Omental fat pad (tissue), 4 donors: ENCODE measurements at places on chromosomes 2 and 18.

GRCh38 chr2:149100739-149101699, 62.5 kb downstream of the LYPD6B start:
- DNase-seq, result no peak

GRCh38 chr2:150607390-150607811, 119.9 kb upstream of the RND3 start:
- DNase-seq, result no peak

DNA sequence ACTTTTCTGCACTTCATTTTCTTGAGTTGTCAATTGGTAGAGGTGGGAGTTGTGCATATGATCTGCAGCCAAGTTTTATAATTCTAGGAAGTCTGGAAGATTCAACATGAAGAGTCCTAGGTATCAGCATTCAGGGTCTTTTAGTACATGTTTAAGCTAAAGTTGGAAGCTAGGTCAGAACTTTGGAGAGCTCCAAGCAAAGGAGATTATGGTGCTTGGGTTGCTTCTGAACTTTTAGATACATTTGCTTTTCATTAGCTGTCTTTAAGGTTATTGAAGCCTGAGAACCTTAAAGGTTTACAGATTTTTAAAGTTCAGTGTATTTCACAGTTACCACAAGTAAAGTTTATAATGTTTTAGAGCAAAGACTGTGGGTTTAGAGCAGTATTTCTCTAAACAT, 85.5 kb downstream of the EPC2 start:
- DNase-seq, result no peak

GRCh38 chr2:72475246-72475645, 327.6 kb upstream of the CYP26B1 start:
- no peak for DNase-seq

GRCh38 chr2:98637401-98638147, 29.2 kb downstream of the UNC50 start:
- DNase-seq, result no peak

- DNase-seq, result no peak
Measured at GRCh38 chr2:226079671-226080181, 680.2 kb downstream of the NYAP2 start.

GRCh38 chr2:10057231-10058107, 14.1 kb downstream of the KLF11 start:
- no peak for DNase-seq

DNA sequence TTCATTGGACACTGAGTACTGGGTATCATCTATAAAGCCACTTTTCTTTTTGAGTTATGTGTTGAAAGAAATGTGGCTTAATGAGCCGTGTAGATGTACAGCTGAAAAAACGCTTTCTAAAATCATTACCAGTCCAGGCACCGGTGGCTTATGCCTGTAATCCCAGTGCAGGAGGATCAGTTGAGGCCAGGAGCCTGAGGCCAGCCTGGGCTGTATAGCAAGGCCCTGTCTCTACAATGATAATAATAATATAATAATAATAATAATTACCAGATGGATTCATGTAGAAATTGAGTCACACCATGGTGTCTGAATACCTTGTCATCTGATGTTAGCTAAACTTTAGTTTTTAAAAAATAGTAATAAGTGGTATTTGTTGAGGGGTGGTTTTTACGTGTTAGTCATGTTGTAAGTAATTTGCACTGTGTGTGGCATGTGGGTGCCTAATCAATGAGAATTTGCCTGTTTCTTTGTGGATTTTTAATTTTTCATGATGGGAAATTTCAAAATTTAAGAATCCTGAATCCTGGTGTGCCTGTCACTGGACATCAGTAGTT, 30.1 kb downstream of the NCK2 start:
- DNase-seq, result no peak

GRCh38 chr2:147027436-147027835, 817.4 kb upstream of the ACVR2A start:
- DNase-seq, result no peak

GRCh38 chr2:23563673-23564614, 179.0 kb downstream of the KLHL29 start:
- DNase-seq, result no peak

DNA sequence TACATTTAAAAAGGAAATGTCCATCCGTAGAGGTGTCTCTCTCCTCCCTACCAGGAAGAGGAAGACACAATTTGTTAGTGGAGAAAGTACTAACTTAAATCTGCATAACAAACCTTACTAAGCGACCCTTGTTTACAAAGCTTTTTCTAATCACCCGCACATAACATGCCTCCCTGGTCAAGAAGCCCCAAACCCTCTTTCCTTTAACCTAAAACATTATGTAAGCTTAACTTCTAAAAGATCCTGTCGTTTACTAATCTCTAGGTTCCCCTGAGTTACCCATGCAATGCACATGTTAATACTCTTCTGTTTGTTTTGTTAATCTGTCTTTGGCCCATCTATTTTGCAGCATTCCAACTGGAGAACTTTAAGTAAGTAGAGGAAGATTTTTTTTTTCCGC, 630.3 kb upstream of the NRXN1 start:
- no peak for DNase-seq

GRCh38 chr18:77145364-77145901, 12.8 kb upstream of the MBP start:
- DNase-seq, result no peak

- no peak for DNase-seq
Measured at GRCh38 chr2:230908595-230909191, 16.3 kb downstream of the GPR55 start.

DNA sequence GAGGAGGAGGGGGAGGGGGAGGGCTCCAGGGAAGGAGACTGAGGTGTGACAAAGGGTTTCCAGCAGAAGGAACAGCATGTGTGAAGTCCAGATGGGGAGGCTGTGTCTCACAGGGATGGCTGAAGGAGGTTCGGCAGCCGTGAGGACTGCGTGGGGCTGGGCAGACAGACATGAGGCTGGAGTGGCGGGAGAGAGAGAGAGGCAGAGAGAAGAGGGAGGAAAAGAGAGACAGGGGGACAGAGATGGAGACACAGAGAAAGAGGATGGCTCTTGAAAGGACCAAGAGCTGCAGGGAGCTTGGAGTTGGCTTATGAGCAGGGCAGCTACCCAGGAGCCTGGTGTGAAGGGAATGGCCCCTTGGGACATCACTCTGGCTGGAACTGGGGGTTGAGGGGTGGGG, 138.9 kb upstream of the ASB18 start:
- no peak for DNase-seq

- DNase-seq, result no peak
Measured at GRCh38 chr18:42192251-42193248, 237.5 kb downstream of the PIK3C3 start.

GRCh38 chr2:197298609-197299008, 12.0 kb downstream of the ANKRD44 start:
- no peak for DNase-seq

GRCh38 chr2:109208071-109208950, 79.3 kb downstream of the SH3RF3 start:
- DNase-seq, result no peak

- no peak for DNase-seq
Measured at GRCh38 chr2:228590681-228591080, 409.2 kb upstream of the SPHKAP start.

DNA sequence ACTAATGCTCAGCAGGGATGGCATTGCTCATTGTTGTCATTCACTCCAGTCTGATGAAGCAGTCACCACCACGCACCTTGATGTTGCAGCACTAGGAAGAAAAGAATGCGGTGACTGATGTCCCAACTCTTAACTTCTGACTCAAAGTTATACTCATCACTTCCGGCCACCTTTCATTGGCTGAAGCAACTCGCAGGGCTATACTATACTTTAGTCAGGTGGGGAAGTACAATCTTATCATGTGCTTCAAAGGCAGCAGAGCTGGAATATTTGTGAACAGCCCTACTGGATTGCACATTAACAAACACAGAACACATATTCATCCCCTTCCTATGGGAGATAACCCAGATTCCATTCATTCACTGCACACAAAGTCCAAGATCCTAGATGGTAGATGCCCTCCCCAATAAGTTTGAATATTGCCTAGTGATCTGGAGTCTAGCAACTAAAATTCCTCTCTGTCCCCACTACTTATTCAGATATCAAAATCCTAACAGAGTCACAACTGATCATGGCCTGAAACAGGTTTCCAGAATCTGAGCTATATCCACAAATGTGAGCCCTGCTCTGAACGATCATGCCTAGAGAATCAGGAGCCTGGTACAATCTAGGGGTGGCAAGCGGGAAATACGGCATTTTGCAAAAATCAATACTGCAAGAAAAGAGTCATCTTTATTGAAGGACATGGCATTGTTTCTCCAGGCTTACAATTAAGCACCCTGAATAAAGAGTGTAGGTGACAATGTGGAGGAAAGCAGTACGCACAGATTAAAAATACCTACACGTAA, 3.4 kb upstream of the SPATS2L start:
- no peak for DNase-seq

DNA sequence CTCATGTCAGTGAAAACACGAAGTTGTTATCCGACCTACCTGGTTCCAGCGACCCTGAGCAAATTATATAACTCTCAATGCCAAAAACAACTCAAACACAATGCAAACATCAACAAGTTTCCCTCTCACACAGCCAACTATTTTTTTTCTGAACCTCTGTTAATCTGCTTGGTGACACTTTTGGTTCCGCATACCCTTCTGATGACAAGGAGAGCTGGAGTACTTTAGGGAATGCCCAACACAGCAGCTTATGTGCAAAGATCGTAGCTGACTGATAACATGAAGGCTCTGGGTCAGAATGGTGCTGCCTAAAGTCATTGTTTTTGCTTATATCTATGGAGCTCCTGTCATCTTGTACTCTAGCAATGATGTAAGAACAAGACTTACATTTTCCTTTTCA, 72.7 kb upstream of the CCDC68 start:
- no peak for DNase-seq
